Chondrocyte (in vitro differentiated cells): ENCODE measurements at places on chromosomes 16 and 17. TPM values are rescaled to one million over a fixed set of nuclear protein-coding genes. Genes with fewer than 3 reads are reported as not detected.
A peak's percentile ranks its signal among the peaks of the same experiment; 100 is the strongest.

Gene PRRT2
- total RNA-seq, result 5.2 to 9.1 TPM (median 6.1 TPM) in 3 replicates

Gene GDPD3
- total RNA-seq, result 1.9 to 3.2 TPM (median 2.2 TPM) in 3 replicates

Gene MYH11
- 4.8 to 58.3 TPM (median 57.8 TPM) in 3 replicates for total RNA-seq

Gene GCGR
- total RNA-seq, result not detected in 3 replicates

Gene CHST5
- 0.07 to 0.17 TPM (median 0.10 TPM) in 3 replicates for total RNA-seq

Gene PYY
- total RNA-seq, result not detected in 3 replicates

DNA sequence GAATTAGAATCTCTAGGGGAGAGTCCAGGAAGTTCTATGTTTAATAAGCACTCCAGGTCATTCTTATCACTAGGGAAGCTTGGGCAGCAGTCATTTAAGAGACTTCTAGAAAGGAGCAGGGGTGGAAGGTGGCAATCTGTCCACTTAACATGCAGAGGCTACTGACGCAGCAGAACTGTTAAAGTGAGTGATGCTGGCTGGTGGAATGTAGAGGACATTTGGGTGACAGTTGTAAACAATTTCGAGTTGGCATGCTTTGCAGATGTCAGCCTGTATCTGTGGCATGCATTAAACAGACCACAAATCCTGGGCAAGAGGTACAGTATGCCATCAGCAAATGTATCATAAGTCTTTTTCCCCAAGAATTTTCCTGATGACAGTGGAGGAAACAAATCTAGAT is 40.5 kb upstream of the HS3ST3A1 start:
- DNase-seq, result no peak
- no peaks in the 10 kb centered on the region for H3K27me3 ChIP-seq
- H3K36me3 ChIP-seq, result no peaks in the 10 kb centered on the region
- H3K27ac ChIP-seq, result no peak overlapping the region
- H3K4me1 ChIP-seq, result peaks cover 5% of the 10 kb centered on the region
- no peak overlapping the region for H3K4me3 ChIP-seq

- no peak overlapping the region for H3K4me3 ChIP-seq
- DNase-seq, result no peak
- H3K4me1 ChIP-seq, result no peaks in the 10 kb centered on the region
- H3K27ac ChIP-seq, result no peak overlapping the region
- no peaks in the 10 kb centered on the region for H3K36me3 ChIP-seq
Measured at GRCh38 chr16:66374176-66374575, 7.7 kb downstream of the CDH5 start.

DNA sequence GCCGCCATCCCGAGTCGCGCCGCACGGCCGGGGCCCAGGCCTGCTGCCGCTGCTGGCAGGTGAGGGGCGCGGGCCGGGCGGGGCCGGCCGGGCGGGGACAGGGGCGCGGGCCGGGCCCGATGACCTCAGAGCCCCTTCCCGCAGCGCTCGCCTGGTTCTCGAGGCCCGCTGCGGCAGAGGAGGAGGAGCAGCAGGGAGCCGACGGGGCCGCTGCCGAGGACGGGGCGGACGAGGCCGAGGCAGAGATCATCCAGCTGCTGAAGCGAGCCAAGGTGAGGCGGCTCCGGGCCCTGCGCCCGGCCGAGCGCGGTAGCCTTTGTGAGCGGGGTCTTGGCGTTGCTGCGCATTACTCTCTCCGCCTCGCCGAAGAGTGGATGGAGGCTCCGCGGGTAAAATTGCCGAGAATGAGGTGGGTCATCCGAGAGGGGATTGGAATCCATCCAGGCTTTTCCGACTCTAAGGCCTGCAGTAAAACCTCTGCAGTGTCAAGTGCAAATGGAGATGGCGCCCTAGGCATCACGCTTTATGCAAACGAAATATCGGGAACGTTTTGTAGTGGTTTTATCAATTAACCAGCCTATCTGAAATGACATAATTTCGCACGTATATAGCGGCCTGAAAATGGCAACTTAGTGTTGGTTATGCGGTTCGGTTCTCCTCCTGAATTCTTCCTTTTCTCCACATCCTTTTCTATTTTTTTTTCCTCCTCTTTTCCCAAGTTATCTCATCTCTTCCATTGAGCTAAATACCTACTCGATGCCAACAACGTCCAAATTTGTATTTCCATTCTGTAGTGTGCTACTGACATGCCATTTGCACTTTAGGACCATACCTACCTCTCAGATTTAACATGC is 577 bp downstream of the TTC19 start:
- peaks cover 32% of the 10 kb centered on the region for H3K36me3 ChIP-seq
- H3K27me3 ChIP-seq, result no peaks in the 10 kb centered on the region
- peak overlapping the region; percentile 75 for H3K4me3 ChIP-seq
- peaks cover 30% of the 10 kb centered on the region for H3K4me1 ChIP-seq

GRCh38 chr16:68276223-68276622 is 11.9 kb downstream of the SLC7A6 start:
- no peak overlapping the region for H3K4me3 ChIP-seq
- no peaks in the 10 kb centered on the region for H3K27me3 ChIP-seq
- H3K4me1 ChIP-seq, result peaks cover 14% of the 10 kb centered on the region

DNA sequence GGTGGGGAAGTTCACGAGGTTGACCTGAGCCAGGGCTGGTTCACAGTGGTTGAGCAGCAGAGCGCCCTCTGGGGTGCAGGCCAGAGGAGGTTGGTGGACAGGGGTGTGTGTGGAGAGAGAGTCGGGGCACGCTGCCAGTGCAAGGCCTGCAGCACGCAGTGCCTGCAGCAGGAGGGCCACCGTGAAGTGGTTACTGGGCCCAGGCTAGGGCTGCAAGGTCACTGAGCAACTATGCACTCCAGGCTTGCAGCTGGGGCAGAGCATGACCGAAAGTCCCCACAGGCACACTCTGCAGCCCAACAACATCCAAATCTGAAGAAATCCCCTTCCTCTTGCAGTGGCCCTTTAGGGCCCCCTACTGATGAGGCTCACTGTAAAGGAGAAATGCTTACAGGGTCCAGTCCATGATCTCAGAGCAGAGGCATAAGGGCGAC is 89.1 kb upstream of the NOL11 start:
- no peaks in the 10 kb centered on the region for H3K4me1 ChIP-seq
- H3K4me3 ChIP-seq, result no peak overlapping the region
- no peaks in the 10 kb centered on the region for H3K36me3 ChIP-seq
- no peak for DNase-seq
- no peak overlapping the region for H3K27ac ChIP-seq

- H3K4me1 ChIP-seq, result no peaks in the 10 kb centered on the region
- H3K36me3 ChIP-seq, result no peaks in the 10 kb centered on the region
- H3K4me3 ChIP-seq, result no peak overlapping the region
- peaks cover 34% of the 10 kb centered on the region for H3K27me3 ChIP-seq
Measured at GRCh38 chr16:88974080-88974915, 2.7 kb downstream of the CBFA2T3 start.

GRCh38 chr16:21554795-21555585 is 44.4 kb upstream of the METTL9 start:
- H3K4me3 ChIP-seq, result peak overlapping the region; percentile 37
- peaks cover 22% of the 10 kb centered on the region for H3K27me3 ChIP-seq
- DNase-seq, result peak; percentile 98
- H3K27ac ChIP-seq, result no peak overlapping the region
- H3K36me3 ChIP-seq, result no peaks in the 10 kb centered on the region

GRCh38 chr16:87841340-87842208 is 27.7 kb downstream of the SLC7A5 start:
- peaks cover 9% of the 10 kb centered on the region for H3K36me3 ChIP-seq
- H3K4me3 ChIP-seq, result no peak overlapping the region
- H3K4me1 ChIP-seq, result peaks cover 45% of the 10 kb centered on the region
- H3K27ac ChIP-seq, result no peak overlapping the region
- DNase-seq, result no peak

DNA sequence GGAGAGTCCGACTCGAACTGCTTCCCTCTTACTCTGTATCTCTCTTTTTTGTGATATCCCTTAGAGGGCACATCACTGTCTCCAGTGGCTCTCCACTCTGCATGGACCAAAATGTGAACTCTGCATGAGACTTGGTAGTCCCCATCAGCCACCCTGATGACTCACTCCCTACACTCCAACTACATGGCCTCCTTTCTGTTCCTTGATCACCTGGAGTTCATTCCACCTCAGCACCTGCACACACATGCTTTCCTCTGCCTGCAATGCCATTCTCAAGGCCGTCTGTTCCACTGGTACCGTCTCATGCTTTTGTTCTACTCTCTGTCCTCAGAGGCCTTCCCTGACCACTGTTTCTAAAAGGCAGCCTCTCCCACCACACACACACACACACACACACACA is 109.3 kb downstream of the DNAH9 start:
- no peak for DNase-seq
- no peaks in the 10 kb centered on the region for H3K27me3 ChIP-seq
- H3K4me3 ChIP-seq, result no peak overlapping the region
- no peak overlapping the region for H3K27ac ChIP-seq
- H3K36me3 ChIP-seq, result no peaks in the 10 kb centered on the region

DNA sequence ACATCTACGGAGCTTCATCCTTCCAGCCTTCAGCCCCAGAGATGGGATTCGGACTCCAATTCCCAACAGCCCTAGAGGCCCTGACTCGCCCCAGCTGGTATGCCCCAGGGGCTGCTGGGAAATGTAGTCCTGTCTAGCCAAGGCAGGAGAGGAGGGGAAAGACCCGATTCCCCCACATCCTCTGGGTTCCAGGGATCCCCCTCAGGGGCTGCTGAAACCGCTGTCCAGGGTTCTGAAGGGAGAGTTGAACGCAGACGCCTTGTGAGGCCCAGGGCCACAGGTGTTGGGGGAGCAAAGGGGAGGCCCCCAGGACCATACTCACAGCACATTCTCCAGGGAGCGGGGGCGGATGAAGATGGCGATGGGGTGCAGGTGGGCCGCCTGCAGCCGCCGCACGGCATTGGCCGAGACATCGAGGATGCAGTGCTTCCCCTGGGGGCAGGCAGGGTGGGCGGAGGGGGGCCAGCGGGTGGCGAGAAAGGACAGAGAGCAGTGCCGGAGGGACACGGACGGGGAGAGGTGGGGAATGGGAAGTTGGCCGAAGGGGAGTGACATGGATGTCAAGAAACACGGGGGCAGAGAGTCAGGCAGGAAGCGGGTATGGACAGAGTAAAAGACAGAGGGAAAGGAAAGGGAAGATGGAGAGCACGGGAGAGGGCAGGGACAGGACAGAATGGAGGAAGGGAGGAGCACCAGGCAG is 12.6 kb upstream of the ASGR1 start:
- H3K27me3 ChIP-seq, result no peaks in the 10 kb centered on the region
- H3K36me3 ChIP-seq, result peaks cover 29% of the 10 kb centered on the region
- peak; percentile 53 for DNase-seq
- H3K4me3 ChIP-seq, result no peak overlapping the region
- no peak overlapping the region for H3K27ac ChIP-seq
- H3K4me1 ChIP-seq, result no peaks in the 10 kb centered on the region

DNA sequence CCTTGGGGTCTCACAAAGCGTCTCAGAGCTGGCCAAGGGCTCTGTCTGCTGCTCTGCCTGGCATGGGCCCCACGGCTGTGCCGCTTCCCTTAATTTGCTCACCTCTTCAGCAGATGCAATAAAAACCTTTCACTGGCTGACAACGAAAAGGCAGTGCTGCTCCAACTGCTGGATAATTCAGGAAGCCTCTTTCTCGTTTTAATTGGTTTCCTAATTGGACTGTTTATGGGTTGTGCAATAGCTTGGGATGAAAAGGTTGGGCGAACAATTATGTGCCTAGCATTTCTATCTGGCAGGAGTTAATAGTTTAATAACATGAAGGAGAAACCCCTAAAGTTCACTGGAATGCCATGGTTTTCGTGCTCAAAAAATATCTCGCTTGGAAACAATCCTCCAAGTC is 234.1 kb upstream of the IRX5 start:
- peaks cover 10% of the 10 kb centered on the region for H3K27me3 ChIP-seq
- H3K4me3 ChIP-seq, result no peak overlapping the region
- no peak overlapping the region for H3K27ac ChIP-seq
- no peak for DNase-seq

DNA sequence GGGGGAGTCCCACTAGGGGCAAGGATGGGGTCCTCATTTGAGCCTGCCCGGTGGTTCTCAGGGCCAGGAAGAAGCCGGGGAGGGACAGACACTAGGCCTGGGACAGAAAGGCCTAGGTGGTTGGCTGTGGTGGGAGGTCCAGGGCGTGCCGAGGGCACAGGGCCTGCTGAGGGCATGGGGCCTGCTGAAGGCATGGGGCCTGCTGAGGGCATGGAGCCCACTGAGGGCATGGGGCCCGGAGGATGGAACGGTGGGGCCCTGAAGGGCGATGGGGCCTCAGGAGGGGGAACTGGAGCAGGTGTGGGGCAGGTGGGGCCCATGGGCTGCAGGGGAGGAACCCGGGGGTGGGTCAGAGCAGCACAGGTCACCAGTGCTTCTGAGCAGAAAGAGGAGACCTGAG is 31.2 kb downstream of the PELP1 start:
- H3K27ac ChIP-seq, result no peak overlapping the region
- H3K4me3 ChIP-seq, result no peak overlapping the region

GRCh38 chr16:31179219-31179746 is 656 bp upstream of the FUS start:
- no peaks in the 10 kb centered on the region for H3K27me3 ChIP-seq
- DNase-seq, result no peak
- H3K4me1 ChIP-seq, result peaks cover 38% of the 10 kb centered on the region
- peaks cover 21% of the 10 kb centered on the region for H3K36me3 ChIP-seq

GRCh38 chr16:10892782-10893318 is 15.8 kb downstream of the CIITA start:
- peaks cover 39% of the 10 kb centered on the region for H3K27me3 ChIP-seq
- no peak overlapping the region for H3K27ac ChIP-seq
- no peak overlapping the region for H3K4me3 ChIP-seq
- H3K4me1 ChIP-seq, result no peaks in the 10 kb centered on the region
- DNase-seq, result no peak

DNA sequence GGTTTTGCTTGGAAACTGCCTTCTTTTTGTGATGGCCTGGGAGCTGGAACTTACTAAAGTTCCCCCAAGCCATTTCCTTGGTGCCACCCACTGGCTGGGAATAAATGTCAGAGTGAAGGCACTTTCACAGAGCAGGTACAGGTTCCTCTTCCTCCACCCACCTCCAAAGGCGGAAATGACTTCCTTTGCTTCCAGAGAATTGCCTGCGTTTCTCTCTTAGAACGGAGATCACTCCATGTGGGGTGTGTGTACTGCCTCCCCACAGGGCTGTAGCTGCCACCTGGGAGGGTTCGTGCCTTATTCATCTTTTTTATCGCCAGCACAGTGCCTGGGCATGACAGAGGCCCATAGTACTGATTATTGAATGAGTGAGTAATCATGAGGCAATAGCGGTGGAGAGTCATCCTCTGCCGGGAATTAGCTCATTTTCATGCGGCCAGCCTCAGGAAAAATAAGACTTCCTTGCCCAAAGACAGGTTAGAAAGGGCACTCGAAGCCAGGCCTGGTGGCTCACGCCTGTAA is 32.2 kb upstream of the HAS3 start:
- H3K27ac ChIP-seq, result peak overlapping the region; percentile 49
- no peak for DNase-seq
- no peaks in the 10 kb centered on the region for H3K36me3 ChIP-seq
- no peak overlapping the region for H3K4me3 ChIP-seq
- peaks cover 16% of the 10 kb centered on the region for H3K4me1 ChIP-seq
